Activated naive CD4-positive, alpha-beta T cell (primary cell): ENCODE measurements at places on chromosomes 6 and 20.

GRCh38 chr6:83917001-83917400 is 57.5 kb downstream of the CYB5R4 start:
- DNase-seq = no peak

GRCh38 chr20:40958598-40958997 is 70.0 kb upstream of the TOP1 start:
- DNase-seq = no peak

GRCh38 chr20:46324960-46325703 is 16.8 kb upstream of the CDH22 start:
- no peak for DNase-seq

DNA sequence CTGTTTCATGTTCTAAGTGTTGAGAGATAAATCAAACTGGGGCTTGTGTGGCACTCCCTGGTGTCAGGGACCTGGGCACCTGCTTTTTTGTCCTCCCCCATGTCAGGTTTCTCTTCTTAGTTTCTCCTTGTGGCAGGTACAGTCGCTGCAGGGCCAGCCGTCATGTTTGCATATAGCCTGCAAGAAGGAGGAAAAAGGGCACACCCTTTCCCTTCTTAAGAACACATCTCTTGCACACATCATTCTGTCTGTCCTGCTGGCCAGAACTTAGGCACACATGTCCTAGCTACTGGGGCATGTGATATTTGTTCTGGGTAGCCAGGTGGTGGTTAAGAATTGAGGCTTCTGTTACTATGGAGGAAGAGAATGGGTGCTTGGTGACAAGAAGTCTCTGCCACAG is 27.9 kb downstream of the CDC5L start:
- DNase-seq = no peak

DNA sequence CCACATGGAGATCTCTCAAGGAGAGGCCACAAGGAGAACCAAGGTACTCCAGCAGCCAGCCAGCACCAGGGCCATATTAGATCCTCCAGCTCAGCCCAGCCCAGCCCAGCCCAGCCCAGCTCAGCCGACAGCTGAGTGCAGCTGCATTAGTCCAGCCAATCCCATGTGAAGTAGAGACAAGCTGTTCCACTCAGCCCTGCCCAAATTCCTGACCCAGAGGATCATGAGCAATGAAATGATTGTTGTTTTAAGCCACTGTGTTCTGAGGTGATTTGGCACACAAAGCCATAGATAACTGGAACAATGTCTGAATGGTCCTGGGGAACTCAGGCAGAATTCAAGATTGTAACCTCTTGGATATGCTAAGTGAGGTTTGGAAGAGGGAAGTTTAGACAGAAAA is 59.5 kb upstream of the BMP2 start:
- no peak for DNase-seq

- no peak for DNase-seq
Observed at GRCh38 chr6:53268858-53269608, 79.7 kb downstream of the ELOVL5 start.

- no peak for DNase-seq
Observed at GRCh38 chr6:163092876-163093275, 321.6 kb upstream of the QKI start.

- DNase-seq = no peak
Observed at GRCh38 chr20:18635380-18635779, 47.5 kb downstream of the DTD1 start.

DNA sequence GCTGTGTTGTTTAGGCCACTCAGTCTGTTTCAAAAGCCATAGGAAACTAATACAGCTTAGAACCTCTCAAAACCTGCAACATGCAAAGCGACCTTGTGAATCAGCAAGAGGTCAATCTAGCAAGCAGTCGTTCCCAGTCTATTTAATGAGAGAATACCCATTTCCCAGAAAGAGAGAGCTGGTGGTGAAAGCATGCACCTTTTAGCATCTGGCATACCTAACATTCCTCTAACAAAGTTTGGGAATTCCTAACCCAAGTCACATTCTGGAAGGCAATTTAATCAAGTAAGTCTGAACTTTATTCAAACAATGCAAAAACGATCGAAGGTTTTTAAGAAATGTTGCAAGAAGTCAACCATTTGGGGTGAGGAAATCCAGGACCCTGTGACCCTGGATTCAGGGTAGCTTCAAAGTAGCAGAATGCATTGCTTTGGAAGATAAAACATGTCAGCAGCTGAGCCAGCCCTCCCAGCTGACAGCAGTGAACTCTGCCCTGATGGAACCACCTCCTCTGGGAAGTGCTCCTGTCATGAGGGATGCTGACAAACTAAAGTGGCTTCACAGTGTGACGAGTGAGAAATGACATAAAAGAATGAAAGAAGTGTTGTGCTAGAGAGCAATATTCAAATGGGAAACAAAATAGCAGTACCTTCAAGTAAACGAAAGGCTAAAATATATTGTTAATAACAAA is 104.8 kb downstream of the GMDS start:
- DNase-seq = no peak

DNA sequence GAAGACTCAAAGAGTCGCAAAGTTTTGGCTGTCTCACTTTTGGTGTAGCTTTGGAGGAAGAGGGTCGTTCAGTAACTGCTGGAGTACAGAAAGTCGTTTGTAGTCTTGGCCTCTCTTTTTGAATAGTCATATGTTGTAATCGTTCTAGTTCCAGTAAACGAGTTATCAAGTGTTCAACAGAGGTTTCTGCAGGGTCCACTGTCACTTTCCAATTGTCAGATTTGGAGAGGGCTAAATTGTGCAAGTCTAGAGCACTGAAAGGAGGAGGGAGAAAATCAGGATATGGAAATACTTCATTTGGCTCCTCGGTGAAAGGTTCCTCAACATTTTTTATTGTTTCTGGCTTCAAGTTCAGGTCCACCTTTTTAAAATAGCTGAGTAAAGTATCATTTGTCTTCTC is 9.7 kb downstream of the FAM217A start:
- no peak for DNase-seq

DNA sequence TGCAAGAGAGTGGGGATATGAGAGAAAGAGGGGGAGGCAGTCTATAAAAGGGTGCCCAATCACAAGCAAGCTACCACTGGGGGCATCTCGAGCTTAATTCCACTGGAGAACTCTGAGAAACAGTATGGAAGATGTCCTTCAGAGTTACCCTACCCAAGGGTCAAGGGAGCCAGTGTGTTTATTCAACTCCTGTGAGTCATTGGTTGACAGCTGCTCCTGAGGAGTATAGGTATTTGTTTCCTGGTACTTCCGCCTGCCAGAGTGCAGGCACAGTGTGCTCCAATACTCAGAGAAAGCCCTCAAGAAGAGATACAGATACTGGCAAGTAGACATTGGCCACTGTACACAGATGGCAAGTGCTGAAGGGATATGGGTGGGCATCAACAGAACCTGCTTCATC is 49.5 kb downstream of the ARHGAP40 start:
- no peak for DNase-seq

DNA sequence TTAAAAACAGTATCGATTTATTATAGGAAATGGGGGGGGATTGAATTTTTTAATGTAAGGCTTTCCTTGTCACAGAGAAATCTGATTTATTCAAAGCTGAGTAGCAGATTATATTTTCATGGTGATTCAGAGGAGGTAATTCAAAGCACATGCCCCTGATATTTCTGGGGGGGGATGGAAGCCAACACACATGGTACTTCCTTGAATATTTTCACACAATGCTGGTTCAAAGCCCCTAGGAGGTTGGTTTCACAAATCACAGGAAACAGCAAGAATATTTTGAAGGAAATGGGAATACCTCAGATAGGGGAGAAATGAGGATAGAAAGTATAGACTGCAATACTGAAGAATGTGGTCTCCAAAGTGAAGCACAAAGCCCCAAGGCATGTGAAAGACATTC is 98.8 kb downstream of the RTN4IP1 start:
- no peak for DNase-seq

- no peak for DNase-seq
Observed at GRCh38 chr20:23021951-23022350, 13.2 kb upstream of the SSTR4 start.

GRCh38 chr20:48631114-48632016 is 196.4 kb downstream of the PREX1 start:
- no peak for DNase-seq

GRCh38 chr20:13068336-13068735 is 59.6 kb downstream of the SPTLC3 start:
- DNase-seq = no peak

DNA sequence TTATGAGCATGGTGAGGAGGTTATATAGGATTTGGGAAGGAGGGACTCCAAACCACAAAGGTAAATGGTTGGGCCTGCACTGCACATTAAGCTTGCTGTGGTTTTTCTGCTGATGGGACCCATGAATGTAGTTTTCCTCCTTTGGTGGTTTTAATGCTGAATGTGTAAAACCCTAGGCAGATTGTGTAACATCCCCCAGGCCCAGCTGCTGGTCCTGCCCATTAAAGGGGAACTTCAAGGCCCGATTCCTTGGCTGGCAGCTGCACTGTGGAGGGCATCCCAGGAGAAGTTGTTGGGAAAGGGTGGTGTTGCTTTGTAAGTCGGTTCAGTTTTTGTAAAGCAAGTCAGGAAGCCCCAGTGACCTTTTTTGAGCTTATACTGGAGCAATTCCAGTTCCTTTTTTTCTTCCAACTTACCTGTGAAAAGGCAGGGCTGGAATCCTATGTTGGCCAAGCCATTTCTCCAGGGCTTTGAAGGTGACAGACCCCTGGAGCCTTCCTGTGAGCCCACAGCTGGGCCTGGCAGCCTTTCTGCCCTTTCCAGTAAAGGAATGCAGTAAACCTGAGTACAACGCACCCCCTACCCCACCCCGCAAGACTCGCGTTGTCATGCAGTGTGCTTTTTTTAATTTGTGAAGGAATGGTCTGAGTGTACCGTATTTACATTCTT is 43.1 kb upstream of the NAA20 start:
- no peak for DNase-seq

DNA sequence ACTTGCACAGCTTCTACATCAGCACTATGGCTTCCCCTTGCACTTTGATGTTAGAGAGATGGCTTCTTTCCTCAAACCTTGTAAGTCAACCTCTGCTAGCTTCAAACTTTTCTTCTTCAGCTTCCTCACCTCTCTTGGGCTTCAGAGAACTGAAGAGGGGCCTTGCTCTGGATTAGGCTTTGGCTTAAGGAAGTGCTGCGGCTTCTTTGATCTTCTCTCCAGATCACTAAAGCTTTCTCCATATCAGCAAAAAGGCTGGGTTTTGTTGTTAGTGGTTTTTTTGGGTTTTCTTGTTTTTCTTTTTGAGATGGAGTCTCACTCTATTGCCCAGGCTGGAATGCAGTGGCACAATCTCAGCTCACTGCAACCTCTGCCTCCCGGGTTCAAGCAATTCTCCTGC is 24.0 kb downstream of the CDK5RAP1 start:
- no peak for DNase-seq

- DNase-seq = no peak
Observed at GRCh38 chr6:149680503-149680902, 32.0 kb upstream of the KATNA1 start.

GRCh38 chr20:17613328-17614175 is 43.7 kb downstream of the DSTN start:
- DNase-seq = no peak

DNA sequence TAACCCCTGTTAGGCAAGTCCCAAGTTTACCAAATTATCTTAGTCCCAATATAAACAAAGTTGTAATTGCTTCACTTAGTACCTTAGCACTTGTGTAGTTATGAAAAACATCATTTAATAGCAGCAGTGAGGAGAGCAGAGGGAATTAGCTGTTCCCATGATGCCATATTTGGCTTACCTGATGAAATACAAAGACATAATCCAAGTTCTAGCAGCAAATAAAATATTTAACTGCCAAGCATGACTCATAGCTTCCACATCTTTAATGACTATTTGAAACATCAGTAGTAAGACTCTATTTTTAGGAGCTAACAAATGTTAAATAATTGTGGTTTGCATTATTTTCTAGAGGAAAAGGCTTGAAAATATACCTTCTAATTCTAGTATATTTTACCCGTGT is 94.0 kb upstream of the MCHR2 start:
- DNase-seq = no peak

GRCh38 chr6:5094327-5094726 is 9.2 kb downstream of the PPP1R3G start:
- no peak for DNase-seq

- no peak for DNase-seq
Observed at GRCh38 chr6:39835821-39836295, 43.7 kb downstream of the DAAM2 start.

- DNase-seq = no peak
Observed at GRCh38 chr20:58512808-58513552, 2.2 kb downstream of the APCDD1L start.

- no peak for DNase-seq
Observed at GRCh38 chr6:137660296-137660731, 166.1 kb upstream of the OLIG3 start.

- DNase-seq = no peak
Observed at GRCh38 chr6:75488033-75488432, 5.6 kb downstream of the FILIP1 start.

DNA sequence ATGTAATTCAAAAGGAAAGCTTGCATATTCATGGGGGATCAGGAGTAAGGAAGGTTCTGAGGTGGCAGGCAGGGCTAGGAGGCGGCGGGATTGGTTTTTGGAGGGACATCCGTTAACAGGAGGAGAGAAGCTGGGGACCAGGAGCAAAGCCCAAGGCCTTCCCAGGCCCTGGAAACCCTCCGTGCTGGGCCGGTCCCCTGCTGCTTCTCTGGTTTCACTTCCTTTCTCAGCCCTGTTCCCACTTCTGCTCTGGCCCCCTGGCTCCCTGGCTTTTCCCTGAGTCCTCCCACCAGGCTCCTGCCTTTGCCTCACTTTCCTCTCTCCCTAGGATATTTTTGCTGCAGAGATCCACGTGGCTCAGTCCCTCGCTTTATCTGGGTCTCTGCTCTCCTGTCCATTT is 26.4 kb upstream of the SALL4 start:
- no peak for DNase-seq

- DNase-seq = no peak
Observed at GRCh38 chr20:59526242-59527225, 77.8 kb upstream of the PHACTR3 start.

DNA sequence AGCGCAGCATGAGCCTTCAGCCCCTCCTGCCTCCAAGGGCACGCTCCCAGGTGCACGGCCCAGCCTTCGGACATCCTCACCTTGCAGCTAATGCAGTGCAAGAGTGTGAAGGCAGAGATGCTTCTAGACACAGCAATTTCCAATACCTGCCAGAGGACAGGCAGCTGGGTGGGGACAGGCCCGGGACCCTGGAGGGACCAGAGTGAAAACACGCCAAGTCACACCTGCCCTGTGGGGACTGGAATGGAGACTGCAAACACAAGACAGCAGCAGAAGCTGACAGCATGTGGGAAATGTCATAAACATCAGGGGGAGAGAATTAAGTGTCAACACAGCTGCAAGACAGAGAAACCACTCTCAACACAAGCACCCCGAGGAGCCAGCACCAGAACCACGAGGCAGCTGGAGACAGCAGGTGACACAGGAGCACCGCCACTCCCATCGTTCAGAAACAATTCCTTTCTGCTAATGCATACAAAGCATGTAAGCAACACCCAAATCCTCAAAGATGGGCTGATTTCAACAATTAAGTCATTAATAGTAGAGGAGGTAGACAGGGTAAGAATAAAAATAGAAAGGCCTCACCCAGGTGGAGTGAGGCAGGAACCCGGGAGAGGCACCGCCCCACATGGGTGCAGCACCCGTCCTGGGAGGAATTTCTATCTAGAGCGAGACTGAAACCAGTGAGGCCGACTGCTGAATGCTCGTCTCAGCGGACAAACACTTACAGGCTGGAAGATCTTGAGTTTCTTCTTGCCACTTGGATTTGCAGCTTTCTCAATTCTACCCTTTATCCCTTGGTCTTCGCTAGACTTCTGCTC is 17.1 kb downstream of the DIDO1 start:
- no peak for DNase-seq

GRCh38 chr20:57262301-57262700 is 4.1 kb downstream of the BMP7 start:
- no peak for DNase-seq

GRCh38 chr20:41279546-41280225 is 37.8 kb downstream of the ZHX3 start:
- DNase-seq = no peak
